AG04449 (cell line): ENCODE measurements at places on chromosomes 5 and 9.

GRCh38 chr5:175746851-175747250 lies 89.0 kb downstream of the HRH2 start:
- DNase-seq, result no peak

GRCh38 chr9:11722957-11723356 lies 970.2 kb upstream of the TYRP1 start:
- no peak for DNase-seq

GRCh38 chr5:86617309-86617755 lies 409 bp upstream of the COX7C start:
- no peak for DNase-seq

DNA sequence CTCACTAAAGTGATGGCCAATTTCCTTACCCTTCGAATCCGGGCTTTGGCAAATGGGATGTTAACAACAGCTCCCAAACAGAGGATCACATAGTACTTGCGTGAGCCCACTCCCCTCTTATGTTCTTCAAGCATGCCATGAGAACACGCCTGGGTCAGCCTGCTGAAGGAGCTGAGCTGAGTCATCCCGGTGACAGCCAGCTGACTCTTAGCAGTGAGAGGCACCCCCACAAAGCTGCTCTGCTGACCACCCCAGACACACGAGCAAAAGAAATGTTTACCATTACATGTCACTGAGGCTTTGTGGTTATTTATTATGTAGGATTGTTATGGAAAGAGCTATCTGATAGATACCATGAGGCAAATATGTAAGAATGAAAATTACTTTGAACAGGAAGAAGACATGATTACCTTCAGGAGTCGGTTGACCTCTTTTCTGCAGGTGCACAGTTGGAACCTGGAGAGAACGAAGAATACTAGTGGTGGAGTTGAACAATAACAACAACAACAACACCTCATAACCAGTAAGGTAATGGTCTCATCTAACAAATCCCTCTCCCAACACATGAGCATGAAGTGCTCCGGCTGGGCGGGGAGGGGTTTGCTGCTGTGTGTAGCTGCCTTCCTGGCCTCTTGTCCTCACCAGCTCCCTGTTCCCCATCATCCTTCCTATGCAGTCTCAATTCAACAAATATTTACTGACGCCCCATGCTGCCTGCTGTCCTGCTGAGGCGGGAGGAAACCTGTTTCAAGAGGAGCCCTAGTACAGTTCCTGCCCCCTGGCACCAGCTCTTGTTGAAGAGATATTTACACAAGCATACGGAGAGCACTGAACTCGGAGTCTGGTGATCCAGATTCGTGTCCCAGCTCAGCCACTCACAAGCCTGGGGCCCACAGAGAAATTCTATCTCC lies 69.4 kb upstream of the LHFPL2 start:
- no peak for DNase-seq

DNA sequence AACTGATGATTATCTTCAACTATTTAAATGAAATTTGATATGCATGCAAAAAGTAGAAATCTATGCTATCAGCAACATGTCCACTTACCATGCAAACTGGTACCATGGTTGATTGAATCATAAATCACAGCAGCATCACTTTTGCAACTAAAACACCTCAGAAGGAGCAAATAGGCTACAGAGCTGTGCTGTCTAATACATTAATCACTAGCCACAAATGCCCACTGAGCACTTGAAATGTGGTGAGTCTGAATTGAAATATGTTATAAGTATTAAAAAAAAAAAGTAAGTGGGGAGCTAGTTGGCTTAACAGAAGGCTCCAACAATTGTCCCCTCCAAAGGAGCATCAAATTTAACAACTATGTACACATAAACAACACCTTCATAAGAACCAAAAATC lies 112.5 kb downstream of the FAM114A2 start:
- no peak for DNase-seq

GRCh38 chr5:55344392-55344992 lies 36.7 kb downstream of the MTREX start:
- no peak for DNase-seq

DNA sequence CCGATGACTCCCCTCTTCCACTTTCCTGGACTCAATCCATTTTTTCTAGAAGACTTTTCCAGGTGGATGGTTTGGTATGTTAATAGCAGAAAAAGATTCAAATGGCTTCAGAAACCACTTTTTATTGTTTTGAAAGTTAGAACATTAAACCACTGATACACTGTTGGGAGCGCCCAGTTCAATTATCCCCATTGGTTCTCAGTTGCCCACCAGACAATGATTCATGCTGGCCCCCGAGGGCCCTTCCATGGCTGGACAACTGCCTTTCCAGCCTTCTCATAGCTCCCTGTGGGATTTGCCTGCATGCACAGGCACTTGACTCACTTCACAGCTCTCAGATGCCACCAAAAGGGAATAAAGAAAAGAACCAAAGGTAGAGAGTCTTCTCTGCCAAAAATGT lies 21.3 kb upstream of the ANKRD34B start:
- no peak for DNase-seq

DNA sequence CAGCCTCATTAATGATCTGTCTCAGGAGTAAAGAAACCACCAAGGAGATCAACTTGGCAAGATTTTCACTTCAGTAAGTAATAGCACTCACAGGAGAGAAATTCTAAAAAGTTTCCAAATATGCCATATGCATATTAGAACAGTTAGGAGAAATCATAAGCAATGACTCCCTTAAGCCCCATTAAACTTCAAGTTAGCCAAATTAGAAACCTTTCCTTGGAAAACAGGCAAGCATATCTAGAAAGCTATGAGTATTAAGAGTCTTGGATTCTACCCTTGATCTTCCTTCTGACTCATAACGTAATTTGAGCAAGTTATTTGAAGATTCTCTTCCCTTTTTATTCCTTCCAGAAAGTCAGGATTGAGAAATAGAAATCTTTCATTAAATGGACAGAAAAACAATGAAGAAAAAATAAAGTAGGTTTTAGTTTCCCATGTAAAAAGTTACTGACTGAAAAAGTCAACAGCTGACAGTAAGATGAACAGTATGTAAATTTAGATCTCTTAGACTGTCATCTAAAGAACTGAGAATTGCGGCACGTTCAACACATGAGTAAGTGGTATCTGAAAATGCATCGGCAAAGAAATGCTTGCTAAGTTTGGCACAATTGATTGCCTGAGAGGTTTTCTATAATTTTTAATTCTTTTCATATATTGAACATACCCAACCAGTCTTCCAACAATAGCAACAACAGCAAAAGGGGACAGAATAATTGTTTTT lies 565.7 kb upstream of the FTMT start:
- no peak for DNase-seq

DNA sequence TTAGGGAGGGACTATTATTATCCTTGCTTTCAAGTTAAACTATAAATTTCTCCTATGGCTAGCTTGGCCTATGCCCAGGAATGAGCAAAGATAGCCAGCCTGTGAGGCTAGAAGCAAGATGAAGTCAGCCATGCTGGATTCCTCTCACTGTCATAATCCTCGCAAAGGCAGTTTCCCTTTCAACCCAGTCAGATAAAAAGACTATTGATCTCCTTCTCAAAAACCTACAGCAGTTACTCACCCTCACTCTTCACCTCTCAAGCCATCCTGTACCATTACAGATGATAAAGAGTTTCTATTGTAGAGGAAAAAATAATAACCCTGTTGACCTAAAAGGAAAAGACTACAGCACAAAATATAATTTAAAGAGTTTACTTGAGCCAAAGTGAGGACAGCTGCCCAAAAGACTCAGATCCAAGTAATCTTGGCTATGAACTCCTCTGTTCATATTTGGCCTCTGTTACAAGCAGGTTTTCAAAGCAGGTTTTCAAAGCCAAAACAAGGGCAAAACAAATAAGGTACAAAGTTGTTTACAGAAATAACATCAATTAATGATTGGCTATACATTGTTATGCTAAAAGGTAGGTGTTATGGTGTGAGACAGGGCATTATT lies 41.7 kb downstream of the KCNV2 start:
- DNase-seq, result no peak
